ENCODE measurements at places on chromosomes 6 and 20.

GRCh38 chr20:555976-556385 is 12.4 kb upstream of the CSNK2A1 start:
- no peak for DNase-seq

- DNase-seq, result no peak
Observed at GRCh38 chr20:61649105-61649859, 397.2 kb downstream of the CDH4 start.

GRCh38 chr6:127299522-127300240 is 33.0 kb downstream of the RNF146 start:
- DNase-seq, result no peak

GRCh38 chr6:9766240-9766915 is 648.5 kb downstream of the TFAP2A start:
- no peak for DNase-seq

DNA sequence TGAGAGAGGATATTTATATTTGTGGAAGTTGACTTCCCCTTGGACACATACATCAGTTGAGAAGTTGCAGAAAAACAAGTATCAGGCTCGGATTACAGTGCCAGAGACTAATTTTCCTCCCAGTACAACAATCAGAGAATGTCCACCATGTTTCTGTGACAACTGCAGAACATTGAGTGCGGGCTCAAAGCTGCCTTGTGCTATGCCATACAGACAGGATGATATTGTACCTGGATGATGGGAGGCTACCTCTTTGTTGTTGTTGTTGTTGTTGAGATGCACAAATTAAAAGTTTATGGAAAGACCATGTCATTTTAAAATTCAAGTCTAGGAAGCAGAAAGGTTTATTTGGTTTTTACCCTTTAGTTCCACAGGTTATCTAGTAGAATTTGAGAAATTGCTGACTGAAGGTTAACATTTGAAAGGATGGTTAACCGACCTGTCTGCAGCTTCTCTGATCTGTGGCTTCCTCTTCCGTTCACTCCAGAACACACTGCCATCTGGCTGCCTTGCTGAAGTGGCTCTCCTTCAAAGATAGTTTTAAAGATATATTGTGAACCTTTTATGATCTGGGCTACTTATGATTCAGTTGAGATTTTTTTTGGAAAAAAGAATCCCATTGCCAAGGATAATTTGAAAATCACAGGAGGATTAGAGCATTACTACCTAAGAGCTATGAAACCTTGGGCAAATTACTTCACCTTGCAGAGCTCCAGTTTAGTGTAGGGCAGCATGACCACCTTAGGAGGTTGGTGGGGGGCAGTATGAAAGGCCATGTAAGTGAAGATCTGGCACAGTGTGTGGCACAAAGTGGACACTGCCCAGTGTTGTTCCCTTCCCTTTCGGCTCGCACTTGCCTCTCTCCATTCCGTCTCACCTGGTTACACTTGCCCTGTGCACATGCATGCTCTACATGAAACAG is 15.9 kb downstream of the TMEM200A start:
- DNase-seq, result no peak

DNA sequence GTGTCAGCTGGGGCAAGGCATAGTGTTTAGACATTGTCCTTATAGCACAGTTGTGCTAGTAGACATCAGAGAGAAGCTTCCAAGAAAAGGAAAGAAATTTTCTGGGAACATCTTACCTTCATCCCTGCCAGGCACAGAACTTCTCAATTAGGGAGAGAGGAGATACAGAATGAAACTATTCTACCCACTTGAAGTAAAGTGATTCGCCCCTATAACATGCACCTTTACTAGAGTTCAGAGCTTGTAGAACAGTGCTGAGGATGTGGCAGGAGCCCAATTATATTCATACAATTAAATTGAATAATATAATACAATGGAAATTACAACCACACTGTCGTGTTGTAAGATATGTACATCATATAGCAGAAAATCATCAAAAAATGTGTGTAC is 1063.9 kb upstream of the CITED2 start:
- DNase-seq, result no peak

DNA sequence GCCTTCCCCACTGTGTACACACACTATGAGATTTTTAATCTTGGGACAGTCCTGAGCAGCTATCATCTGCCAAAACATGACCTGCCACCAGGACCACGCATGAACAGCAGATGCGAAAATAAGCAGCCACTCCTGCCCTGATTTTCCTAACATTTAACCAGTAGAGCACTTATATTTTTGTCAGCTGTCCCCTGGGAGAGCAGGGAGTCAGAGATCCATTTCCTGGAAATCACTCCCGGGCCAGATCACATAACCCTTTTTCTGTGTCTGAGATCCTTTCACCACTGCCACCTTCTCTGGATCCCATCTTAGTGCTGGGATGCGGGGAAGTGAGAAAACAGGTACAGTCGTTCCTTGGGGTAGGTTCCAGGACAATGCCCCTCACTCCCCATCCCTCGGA is 5.7 kb downstream of the SDCBP2 start:
- DNase-seq, result no peak

DNA sequence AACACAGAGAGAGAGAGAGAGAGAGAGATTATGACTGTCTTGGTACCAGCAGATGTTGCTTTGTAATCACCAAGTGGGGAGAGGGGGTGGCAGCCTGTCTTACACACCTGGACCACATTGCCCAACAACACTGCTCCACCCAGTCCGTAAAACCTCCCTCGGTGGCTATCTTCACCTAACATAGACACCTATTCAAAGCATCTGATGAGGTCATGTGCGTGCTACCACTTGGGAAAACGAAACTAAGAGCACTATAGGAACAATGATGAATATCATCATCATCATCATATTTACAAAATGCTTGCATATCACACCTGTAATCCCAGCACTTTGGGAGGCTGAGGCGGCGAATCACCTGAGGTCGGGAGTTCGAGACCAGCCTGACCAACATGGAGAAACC is 24.1 kb upstream of the SALL4 start:
- no peak for DNase-seq

DNA sequence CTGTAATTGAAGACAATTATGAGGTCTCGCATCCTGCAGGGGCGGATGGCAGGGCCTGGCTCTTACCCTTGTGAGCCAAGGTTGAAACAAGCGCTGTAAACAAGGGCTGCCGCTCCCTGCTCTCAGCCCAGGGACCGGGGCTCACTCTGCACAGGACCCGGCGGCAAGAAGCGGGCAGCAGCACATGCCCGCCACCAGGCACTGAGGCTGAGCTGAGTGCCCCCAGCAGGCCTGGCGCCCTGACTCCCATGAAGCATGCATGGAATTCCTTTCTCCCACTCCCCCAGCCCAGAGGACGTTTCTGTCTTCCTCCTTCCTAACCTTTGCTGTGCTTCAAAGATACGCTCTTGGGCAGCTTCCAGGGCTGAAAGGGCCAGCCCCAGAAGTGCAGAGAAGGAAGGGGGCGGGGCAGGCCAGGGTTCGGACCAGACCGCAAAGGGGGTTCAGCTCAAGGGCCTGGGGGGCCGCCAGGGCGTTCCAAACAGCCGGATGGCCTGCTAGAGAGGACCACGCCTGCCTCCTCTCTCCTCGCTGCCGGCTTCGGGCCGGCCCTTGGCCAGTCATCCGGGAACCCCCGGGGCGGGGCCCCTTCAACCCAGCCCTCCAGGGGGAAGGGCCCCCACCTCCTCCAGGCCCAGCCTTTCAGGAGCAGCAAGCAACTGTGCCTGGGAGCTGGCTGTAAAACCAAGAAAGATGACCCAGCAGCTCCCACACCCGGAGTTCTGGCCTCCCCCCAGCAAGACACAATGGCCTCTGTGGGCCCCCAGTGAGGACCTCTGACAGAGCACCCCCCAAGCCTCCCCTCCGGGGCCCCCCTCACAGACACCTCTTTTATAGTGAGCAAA is 109.9 kb downstream of the NOL4L start:
- no peak for DNase-seq

- DNase-seq, result no peak
Observed at GRCh38 chr6:54910431-54910884, 63.9 kb downstream of the FAM83B start.

All from stimulated activated CD4-positive, alpha-beta T cell treated with anti-CD3 and anti-CD28 coated beads, Interleukin-12 subunit alpha, Interleukin-12 subunit beta, amount 100 ng/mL, for 24 hours (primary cell).